ENCODE measurements at places on chromosomes 3 and 15.

DNA sequence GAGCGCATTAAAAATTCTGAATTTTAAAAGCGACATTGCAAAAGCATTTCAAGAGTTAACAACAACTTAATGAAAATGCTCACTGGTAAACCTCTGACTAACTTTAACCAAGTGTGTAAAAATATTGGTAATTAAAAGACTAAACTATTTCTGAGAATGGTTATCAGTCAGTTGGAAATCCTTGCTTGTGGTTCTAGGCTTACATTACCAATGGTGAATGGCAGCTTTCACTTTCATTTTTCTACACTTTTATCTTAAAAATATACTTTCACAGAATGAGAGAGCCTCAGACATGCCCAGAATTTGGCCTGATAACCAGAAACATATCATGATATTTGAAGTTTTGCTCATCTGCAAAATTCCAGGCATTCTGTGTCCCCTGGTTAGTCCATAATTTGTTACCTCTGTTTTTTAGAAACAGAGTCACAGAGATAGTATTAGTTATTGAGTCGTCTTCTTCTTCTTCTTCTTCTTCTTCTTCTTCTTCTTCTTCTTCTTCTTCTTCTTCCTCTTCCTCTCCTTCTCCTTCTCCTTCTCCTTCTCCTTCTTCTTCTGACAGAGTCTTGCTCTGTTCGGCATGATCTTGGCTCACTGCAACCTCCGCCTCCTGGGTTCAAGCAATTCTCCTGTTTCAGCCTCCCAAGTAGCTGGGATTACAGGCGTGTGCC is 5.5 kb upstream of the RNF111 start:
- no peak for DNase-seq

DNA sequence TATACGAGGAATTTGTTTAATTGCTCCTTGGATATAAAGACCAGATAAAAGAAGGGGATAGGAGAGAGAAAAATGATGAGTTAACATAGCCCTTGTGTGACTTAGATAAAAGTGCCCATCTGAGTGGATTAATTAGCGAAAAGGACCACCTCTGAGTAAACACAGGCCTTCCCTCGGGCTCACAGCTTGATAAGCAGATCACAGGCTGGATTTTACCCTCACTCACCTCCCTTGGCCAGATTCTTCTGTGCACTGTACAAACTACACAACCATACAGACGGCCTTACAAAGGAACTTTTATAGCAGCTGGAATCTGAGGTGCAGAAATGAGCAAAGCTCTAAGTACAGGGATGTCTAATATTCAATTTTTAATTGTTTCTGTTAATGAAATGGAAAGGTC is 112.4 kb upstream of the STT3B start:
- no peak for DNase-seq

DNA sequence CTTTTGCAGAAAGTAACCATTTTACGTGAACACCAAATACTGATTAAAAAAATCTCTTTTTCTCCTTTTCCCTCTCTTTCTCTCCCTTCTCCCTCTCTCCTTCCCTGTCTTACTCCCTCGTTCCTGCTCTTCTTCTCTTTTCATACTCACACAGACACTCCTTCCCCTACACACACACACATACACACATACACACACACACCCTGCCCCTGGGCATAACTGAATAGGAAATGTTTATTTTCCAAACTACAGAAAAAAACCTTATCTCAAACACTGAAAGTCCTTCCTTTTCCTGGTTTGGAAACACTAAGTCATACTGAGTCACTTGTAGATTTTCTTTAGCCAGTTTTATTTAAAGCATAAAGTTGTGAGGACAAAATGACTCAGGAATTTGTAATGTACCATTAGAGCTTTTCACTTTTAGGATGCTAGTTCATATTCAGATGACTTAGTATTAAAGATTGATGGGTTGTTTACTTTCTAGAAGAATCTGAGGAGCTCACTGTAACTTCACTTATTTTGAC is 62.4 kb downstream of the MBNL1 start:
- no peak for DNase-seq

GRCh38 chr15:41937568-41937923 is 34.8 kb downstream of the EHD4 start:
- DNase-seq = no peak

GRCh38 chr3:57592306-57592705 is 4.8 kb downstream of the ARF4 start:
- DNase-seq = no peak

DNA sequence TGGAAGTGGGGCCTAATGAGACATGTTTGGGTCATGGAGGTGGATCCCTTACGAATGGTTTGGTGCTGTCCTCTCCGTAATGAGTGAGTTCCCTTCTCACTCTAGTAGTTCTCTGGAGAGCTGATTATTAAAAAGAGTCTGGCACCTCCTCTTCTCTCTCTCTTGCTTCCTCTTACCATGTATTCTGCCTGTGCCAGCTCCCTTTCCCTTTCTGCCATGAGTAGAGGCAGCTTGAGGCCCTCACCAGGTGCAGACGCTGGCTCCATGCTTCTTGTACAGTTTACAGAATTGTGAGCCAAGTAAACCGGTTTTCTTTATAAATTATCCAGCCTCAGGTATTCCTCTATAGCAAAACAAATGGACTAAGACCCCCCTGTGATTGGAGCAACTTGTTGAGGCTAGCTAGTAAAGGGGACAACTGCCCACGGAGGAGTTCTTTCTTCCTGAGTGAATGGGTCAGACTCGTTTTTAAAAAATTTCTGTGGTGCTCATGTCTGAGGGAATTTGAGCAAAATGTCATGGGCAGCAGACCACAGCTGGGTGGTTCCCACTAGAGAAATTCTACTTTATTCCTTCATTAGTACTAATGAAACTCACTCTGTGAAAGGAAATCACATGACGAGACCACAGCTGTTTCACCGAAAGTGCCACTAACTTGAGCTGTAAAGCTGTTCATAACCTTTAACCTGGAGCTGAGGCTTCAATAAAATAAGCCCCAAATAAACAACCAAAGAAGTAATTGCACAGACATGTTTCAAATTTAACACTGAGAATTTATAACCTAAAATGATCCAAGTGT is 210.0 kb downstream of the NFKBIZ start:
- DNase-seq = no peak

GRCh38 chr15:89122505-89123180 is 34.4 kb downstream of the ABHD2 start:
- DNase-seq = no peak

- no peak for DNase-seq
These were observed 77.3 kb downstream of the CNTN3 start for GRCh38 chr3:74537164-74537563.

DNA sequence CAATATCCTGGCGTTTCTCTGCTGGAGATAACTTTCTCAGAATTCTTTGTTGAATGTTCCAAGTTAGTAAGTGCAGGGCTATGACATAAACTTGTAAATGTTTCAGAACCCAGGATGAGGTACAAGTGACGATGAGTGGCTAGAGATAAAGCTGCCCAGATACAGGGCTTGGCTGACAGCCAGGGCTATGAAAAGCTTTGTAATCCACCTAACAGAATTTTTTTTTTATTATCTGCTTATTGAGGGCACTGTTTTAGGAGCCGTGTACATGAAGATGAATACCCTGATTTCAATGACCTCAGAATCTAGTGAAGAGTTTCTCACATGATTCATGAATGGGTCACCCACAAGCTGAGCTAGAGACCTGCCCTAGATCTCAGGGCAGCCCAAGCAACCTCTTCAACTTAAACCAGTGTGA is 431.4 kb downstream of the DIPK2A start:
- DNase-seq = no peak

GRCh38 chr3:195011231-195011834 is 259.6 kb downstream of the XXYLT1 start:
- DNase-seq = no peak

DNA sequence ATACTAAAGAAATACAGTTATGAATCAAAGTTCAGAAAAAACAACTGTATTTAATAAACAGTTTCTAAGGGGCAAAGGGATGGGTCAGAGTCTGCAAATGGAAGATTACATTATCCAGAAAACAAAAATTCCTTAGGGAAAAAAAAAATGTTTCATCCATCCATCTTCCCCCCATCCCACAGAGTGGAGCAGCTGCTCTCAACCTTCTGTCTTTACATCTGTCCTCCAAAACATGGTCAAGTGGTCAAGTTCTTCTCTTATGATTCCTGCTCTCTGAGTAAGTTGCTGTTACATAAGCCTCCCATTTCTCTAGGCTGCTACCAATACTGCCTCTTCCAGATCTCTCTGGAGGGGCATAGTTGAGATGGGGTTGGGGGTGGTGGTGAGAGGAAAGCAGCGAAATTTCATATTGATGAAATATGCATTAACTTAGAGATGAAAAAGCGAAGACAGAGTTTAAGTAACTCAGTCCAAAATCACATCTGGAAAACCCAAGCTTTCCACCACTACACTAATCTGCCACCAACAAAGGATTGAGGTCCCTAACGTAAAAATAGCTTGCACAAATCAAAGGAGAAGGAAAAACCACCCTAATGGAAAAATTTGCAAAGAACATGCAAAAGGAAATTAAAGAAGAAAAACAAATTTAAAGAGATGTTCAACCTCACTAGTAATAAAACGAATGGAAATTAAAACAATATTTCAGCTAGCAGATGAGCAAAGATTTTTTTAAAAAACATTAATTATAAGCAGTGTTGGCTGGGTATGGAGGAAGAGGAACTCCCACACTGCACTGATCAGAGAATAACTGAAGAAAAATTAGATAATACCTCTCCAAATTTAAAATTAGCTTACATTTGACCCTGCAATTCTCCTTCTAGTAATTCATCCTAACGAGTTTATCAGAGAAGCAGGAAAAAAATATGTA is 109.5 kb downstream of the ST8SIA2 start:
- DNase-seq = no peak

DNA sequence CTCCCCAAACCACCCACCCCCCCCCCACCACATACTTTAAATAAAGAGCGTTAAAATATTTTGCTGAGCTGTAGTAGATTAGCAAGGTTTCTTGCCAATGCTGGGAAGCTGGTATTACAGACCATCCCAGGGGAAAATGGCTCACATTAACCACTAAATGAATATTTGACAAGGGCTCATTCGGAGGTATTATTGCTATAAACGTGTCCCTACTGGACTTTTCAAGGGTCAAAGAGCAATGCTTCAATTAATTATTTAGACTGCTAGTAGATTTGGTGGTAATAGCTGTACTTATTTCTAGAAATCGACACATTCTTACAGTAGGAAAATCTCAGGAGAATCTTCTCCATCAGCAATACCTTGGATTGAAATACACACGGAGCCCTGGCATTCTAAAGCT is 5.2 kb downstream of the SOX2 start:
- DNase-seq = no peak

GRCh38 chr3:126538316-126538715 is 14.4 kb downstream of the CHST13 start:
- DNase-seq = no peak

GRCh38 chr3:133354721-133355120 is 45.1 kb upstream of the BFSP2 start:
- no peak for DNase-seq

- DNase-seq = no peak
These were observed 36.6 kb upstream of the UBL7 start for GRCh38 chr15:74497584-74497983.

- DNase-seq = no peak
These were observed 29.2 kb downstream of the GJD2 start for GRCh38 chr15:34725556-34725955.

- DNase-seq = no peak
These were observed 242.8 kb downstream of the BBX start for GRCh38 chr3:107765524-107765923.

GRCh38 chr3:114758831-114759699 is 388.0 kb downstream of the ZBTB20 start:
- no peak for DNase-seq

DNA sequence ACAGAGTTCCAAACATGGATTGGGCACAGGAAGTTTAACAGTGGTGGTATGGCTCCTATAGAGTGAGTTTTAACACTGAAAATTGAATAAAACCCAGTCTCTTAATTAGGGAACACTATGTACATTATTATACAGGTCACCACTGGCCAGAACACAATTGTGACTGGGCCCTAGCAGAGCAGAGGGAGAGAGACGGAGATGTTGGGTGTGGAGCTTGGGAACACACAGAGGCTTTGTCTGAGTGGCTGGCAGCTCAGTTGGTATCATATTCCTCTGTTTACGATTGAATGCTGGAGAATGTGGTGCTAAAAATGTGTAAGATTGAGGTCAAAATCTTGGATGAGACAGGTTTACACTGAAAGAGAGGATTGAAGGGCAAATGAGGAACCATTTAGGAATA is 6.8 kb upstream of the MOBP start:
- DNase-seq = no peak

DNA sequence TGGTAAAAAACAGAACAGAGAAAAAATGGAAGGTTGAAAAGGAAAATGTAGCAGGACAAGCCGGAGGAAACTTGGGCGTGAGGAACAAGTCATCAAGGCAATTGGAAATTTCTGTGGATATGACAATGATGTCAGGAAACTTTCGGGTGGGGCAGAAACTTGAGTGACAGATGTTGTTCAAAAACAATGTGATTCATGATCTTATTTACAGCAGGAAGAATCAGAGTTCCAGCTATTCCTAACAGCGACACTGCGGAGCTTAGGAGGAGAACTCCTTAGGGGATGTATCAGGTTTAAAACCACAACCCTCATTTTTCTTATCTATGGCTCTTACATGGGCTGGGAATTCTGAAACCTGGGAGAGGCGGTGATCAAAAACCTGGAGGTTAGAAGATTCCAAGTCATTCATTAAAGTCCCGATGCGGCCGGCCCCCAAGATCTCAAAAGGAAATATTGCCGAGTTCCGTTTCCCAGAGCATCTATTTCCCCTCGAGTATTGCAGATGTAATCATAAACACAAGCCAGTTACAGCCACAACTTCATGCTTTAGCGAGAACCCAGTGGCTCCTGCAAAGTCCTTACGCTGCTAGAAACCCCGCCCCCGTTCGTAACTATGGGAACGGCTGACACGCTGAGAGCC is 659 bp upstream of the ARRDC4 start:
- DNase-seq = no peak

- no peak for DNase-seq
These were observed 28.0 kb downstream of the SENP7 start for GRCh38 chr3:101484805-101485620.

DNA sequence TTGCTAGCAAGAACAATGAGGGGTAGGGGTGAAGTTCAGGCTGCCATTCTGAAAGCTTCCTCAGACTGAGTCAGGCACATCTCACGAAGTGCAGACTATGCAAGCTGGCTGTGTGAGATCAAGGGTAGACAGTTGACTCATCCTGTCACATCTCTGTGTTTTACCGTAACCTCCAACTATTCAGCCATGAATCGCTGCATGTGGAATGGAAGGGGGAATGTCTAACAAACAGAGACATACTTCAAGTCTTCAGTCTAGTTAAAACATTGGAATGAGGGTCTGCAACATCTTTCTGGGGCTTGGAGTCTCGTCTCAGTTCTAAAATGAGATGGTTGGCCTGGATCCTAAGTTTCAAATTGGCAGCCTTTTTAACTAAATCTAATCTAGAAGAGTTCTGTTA is 25.9 kb downstream of the AGTR1 start:
- DNase-seq = no peak

Data from HuH-7.5 (cell line).